Heart left ventricle (tissue), 16 donors: ENCODE measurements at places on chromosomes 5 and 9. TPM values are rescaled to one million over a fixed set of nuclear protein-coding genes. Genes with fewer than 3 reads are reported as not detected.

- no peaks in the 10 kb centered on the region for H3K36me3 ChIP-seq
- H3K4me1 ChIP-seq: no peaks in the 10 kb centered on the region
- no peak for DNase-seq
- no peaks in the 10 kb centered on the region for H3K27me3 ChIP-seq
Observed at GRCh38 chr9:37370968-37371563, 51.4 kb upstream of the GRHPR start.

DNA sequence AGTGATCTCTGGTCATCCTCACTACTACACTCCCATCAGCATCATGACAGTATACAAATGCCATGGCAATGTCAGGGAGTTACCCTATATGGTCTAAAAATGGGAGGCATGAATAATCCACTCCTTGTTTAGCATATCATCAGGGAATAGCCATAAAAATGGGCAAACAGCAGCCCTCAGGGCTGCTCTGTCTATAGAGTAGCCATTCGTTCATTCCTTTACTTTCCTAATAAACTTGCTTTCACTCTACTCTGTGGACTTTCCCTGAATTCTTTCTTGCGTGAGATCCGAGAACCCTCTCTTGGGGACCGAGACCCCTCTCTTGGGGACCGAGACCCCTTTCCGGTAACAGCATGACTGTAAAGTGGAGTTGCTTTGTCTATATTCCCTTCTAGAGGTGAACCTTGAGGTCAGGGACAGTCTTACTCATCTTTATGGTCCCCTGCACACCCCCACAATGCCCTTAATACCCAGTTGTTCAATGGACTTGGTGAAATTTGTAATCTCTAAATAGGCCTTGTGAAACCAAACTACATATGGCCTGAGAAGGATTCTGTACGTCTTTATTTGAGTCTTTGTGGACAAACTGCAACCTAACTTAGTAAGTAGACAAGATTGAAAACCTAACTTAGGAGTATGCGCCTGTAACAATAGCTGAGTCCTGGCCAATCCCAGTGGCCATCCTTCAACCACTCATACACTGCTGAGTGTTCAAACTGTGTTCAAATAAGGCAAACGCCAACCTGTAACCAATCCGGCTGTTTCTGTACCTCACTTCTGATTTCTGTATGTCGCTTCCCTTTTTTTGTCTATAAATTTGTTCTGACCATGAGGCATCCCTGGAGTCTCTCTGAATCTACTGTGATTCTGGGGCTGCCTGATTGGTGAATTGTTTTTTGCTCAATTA, 32.3 kb upstream of the UBTD2 start:
- no peaks in the 10 kb centered on the region for H3K36me3 ChIP-seq
- H3K4me3 ChIP-seq: no peak overlapping the region
- H3K27me3 ChIP-seq: no peaks in the 10 kb centered on the region
- no peak overlapping the region for H3K27ac ChIP-seq

DNA sequence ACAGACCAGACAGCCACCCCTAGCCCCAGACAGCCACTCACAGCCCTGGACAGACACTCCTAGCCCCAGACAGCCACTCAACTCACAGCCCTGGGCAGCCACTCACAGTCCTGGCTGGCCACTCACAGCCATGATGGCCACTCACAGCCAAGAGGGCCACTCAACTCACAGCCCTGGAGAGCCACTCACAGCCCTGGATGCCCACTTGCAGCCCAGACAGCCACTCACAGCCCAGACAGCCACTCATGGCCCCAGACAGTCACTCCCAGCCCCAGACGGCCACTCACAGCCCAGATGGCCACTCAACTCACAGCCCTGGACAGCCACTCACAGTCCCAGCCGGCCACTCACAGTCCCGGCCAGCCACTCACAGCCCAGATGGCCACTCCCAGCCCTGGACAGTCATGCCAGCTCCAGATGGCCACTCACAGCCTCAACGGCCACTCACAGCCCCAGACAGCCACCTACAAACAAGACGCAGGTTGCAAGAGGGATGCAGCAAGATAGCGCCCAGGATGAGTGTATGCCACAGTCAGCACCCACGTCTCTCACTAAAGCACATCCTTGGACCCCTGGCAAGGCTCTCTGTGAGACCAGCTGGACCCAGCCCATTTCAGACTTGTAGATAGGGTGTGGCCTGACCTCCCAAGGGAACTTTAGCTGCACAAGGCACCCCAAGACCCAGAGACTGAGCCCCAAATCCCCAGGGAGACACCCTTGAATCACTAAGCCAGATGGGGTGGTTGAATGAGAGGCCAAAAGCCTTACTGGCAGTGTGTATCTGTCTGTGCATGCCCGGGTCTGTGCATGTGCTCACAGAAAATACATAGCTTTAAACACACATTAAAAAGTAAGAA, 22.4 kb downstream of the ZDHHC11B start:
- peaks cover 45% of the 10 kb centered on the region for H3K36me3 ChIP-seq
- H3K4me3 ChIP-seq: no peak overlapping the region
- no peaks in the 10 kb centered on the region for H3K27me3 ChIP-seq

- no peak overlapping the region for H3K27ac ChIP-seq
- no peak overlapping the region for H3K4me3 ChIP-seq
- no peaks in the 10 kb centered on the region for H3K27me3 ChIP-seq
- no peak for DNase-seq
- H3K36me3 ChIP-seq: no peaks in the 10 kb centered on the region
Observed at GRCh38 chr5:140133514-140134167, 7.9 kb downstream of the IGIP start.

DNA sequence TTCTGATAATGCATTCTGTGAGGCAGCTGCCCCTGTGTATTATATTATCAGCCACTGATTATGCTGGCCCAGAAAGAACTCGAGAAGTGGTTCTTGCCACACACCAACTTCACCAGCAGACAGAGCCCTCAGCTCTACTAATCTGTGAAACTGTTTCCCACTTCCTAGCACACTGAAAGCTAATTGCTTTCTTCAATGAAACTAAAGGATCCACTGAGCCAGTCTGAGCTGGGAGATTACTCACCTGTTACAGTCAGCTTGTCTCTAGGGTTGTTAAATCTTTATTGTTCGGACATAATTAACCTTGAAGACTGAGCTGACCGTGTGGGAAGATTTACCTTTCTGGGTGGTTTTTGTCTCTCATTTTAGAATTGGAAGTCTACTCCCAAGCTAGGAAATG, 263.2 kb downstream of the KCTD16 start:
- H3K4me1 ChIP-seq: no peaks in the 10 kb centered on the region
- no peaks in the 10 kb centered on the region for H3K27me3 ChIP-seq
- H3K27ac ChIP-seq: no peak overlapping the region
- H3K36me3 ChIP-seq: no peaks in the 10 kb centered on the region
- no peak for DNase-seq

ADGRD2 gene
- not detected for total RNA-seq

GTF3C5 gene
- 43.0 TPM for total RNA-seq

- H3K4me3 ChIP-seq: peak overlapping the region; percentile 10
- H3K27ac ChIP-seq: peak overlapping the region; percentile 65
- H3K4me1 ChIP-seq: peaks cover 45% of the 10 kb centered on the region
- DNase-seq: no peak
- H3K27me3 ChIP-seq: no peaks in the 10 kb centered on the region
Observed at GRCh38 chr5:31962871-31963307, 211.2 kb downstream of the GOLPH3 start.

DNA sequence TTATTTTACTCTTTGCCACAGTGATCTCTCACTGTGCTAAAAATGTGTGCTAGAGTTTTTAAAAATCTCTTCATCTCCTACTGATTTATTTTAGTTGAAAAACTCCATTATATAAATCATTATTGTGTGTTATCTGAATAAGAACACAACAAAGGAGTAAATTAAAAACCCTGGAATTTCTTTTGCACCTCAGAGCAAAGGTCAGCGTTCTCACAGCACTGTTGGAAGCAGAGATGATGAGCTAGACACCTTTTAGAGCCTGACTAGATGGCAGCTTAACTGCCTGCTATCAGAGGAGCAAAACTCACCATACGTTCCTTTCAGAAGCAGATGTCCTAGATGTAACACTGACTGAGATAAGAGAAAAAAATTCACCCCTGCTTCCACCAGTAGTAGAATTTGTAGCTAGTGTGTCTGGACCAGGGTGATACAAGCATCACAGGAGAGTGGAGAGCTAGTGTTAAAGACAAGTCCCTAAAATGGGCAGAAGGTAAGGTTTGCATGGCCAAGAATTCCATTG, 147.1 kb downstream of the ENTREP1 start:
- no peak overlapping the region for H3K4me3 ChIP-seq
- H3K4me1 ChIP-seq: no peaks in the 10 kb centered on the region
- no peaks in the 10 kb centered on the region for H3K36me3 ChIP-seq
- no peak overlapping the region for H3K27ac ChIP-seq
- no peak for DNase-seq

SEMA5A gene
- total RNA-seq: 48.4 TPM

IL3 gene
- not detected for total RNA-seq

DYNC2I2 gene
- 43.7 TPM for total RNA-seq

GRCh38 chr5:68116408-68116807, 99.1 kb upstream of the PIK3R1 start:
- no peak for DNase-seq
- peaks cover 9% of the 10 kb centered on the region for H3K4me1 ChIP-seq
- H3K36me3 ChIP-seq: no peaks in the 10 kb centered on the region
- no peaks in the 10 kb centered on the region for H3K27me3 ChIP-seq
- H3K27ac ChIP-seq: no peak overlapping the region

KCTD16 gene
- 0.11 TPM for total RNA-seq

DNA sequence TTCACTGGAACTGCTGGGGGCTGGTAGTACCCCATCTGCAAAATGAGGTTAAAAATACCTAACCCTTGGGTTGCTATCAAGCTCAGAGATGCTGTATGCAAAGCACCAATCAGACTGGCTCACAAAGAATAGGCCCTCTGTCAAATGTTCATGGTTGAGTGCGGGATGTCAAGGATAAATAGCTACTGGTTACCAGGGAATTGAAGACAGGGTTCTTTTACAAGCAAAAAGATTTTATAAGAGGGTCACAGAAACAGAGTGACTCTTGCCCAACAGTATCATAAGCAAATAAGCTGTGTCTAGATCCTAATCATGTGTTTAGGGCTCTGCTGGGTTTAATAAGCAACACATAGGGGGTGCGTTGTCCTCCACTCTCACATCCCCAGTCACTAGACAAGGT, 11.9 kb downstream of the SYK start:
- H3K36me3 ChIP-seq: no peaks in the 10 kb centered on the region
- H3K27ac ChIP-seq: no peak overlapping the region
- H3K27me3 ChIP-seq: no peaks in the 10 kb centered on the region
- no peaks in the 10 kb centered on the region for H3K4me1 ChIP-seq
- no peak overlapping the region for H3K4me3 ChIP-seq
- DNase-seq: no peak

DNA sequence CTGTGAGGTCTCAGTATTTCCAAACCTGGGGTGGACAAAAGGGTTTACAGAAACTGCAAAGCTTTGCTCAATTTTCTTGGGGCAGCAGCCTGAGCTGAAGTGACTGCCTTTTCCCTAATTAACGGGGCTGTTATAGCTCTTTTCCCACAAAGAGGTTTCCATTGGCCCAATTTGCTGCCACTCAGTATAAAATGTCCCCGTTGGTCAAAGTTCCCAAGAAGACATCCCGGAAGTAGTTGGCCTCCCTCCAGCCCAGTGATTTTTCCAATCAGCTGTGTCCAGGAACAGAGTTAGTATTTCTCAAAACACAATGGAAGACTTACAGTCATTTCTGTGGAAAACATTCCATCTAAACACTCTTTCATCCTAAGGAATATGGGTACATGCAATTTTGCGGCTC, 643.6 kb downstream of the ACTL7B start:
- H3K27ac ChIP-seq: no peak overlapping the region
- no peak for DNase-seq
- no peaks in the 10 kb centered on the region for H3K4me1 ChIP-seq
- H3K27me3 ChIP-seq: no peaks in the 10 kb centered on the region

F2RL1 gene
- total RNA-seq: 0.95 TPM

LOX gene
- total RNA-seq: 4.4 TPM

SLC24A2 gene
- total RNA-seq: 0.19 TPM

DNA sequence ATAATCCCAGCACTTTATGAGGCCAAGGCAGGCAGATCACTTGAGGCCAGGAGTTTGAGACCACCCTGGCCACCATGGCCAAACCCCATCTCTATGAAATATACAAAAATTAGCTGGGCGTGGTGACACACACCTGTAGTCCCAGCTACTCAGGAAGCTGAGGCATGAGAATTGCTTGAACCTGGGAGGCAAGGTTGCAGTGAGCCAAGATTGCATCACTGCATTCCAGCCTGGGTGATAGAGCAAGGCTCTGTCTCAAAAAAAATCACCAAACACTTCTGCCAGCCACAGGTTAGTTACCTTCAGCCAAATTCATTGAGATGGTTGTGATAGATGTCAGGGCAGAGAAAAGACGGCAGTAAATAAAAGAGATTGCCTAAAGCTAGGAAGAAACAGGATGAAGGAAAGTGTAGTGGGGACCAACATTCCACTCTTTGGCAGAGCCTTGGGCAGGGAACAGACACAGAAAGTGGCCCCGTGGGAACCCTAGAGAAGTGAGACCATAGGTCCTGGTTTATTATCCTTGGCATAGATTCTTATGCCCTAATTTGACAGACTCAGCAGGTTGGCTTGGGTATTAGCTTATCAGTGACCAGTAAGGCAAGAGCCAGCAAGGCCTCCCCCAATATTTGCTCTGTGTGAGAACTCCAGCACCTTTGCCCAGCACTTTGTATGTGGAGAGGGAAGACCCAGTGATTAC, 5.5 kb upstream of the CEP120 start:
- no peaks in the 10 kb centered on the region for H3K36me3 ChIP-seq
- H3K4me3 ChIP-seq: no peak overlapping the region
- no peak overlapping the region for H3K27ac ChIP-seq
- H3K27me3 ChIP-seq: no peaks in the 10 kb centered on the region
- no peaks in the 10 kb centered on the region for H3K4me1 ChIP-seq
- DNase-seq: no peak

OR13C5 gene
- not detected for total RNA-seq

- no peaks in the 10 kb centered on the region for H3K36me3 ChIP-seq
- H3K27me3 ChIP-seq: no peaks in the 10 kb centered on the region
- DNase-seq: no peak
- no peak overlapping the region for H3K27ac ChIP-seq
- H3K4me1 ChIP-seq: peaks cover 24% of the 10 kb centered on the region
Observed at GRCh38 chr5:68446487-68446894, 230.9 kb downstream of the PIK3R1 start.

DNA sequence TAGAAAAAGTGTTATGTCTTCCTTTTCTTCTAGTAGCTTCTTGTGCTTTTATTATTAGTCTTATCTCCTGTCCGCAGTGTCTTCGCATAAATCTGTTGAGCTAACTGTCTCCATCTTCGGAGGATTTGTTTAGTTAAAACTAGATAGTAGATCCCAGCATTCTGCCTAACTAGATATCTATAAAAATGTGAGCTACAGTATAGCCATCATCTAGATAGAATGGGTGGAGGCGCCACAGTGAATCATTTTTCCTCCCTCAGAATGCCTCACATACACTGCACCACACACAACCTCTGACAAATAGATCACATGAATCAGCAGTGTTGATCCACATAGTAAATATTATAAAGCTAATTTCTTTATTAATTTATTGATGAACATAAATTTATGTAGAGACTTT, 220.3 kb upstream of the GAS1 start:
- no peak overlapping the region for H3K27ac ChIP-seq
- DNase-seq: no peak
- H3K4me1 ChIP-seq: no peaks in the 10 kb centered on the region
- H3K36me3 ChIP-seq: no peaks in the 10 kb centered on the region

GRCh38 chr9:111815285-111816070, 20.7 kb upstream of the SHOC1 start:
- no peaks in the 10 kb centered on the region for H3K4me1 ChIP-seq
- H3K4me3 ChIP-seq: no peak overlapping the region
- no peaks in the 10 kb centered on the region for H3K27me3 ChIP-seq
- no peak overlapping the region for H3K27ac ChIP-seq

CXXC5 gene
- 74.6 TPM for total RNA-seq

RRAGA gene
- total RNA-seq: 75.1 TPM

- H3K36me3 ChIP-seq: no peaks in the 10 kb centered on the region
- H3K4me3 ChIP-seq: no peak overlapping the region
- H3K4me1 ChIP-seq: no peaks in the 10 kb centered on the region
- no peak overlapping the region for H3K27ac ChIP-seq
- DNase-seq: no peak
Observed at GRCh38 chr9:127014910-127015540, 100.4 kb downstream of the RALGPS1 start.
